Progenitor cell of endocrine pancreas (in vitro differentiated cells): ENCODE measurements at places on chromosomes 5 and 9.

DNA sequence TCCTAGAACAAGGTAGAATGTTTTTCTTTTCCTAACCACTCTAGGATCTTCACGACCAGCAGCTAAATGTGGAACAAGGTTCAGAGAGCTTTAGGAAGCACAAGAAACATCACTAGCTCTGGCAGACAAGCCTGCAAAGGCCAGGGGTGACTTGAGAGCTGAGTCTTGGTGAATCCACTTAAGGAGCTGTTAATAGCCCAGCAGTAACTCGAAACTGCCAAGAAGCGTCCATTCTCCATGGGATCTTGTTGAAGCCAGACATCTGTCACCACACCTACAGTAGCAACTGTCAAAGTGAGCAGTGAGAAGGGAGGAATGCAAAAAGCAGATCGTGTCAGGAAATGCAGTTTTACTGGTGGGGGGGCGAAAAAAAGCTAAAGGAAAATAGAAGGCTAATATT is 87.2 kb downstream of the ATPSCKMT start:
- DNase-seq: no peak

- DNase-seq: no peak
Measured at GRCh38 chr9:98300611-98301010, 45.2 kb upstream of the TBC1D2 start.

- no peak for DNase-seq
Measured at GRCh38 chr9:77021291-77021894, 1.9 kb downstream of the FOXB2 start.

GRCh38 chr5:173711466-173711865 is 95.0 kb upstream of the BOD1 start:
- no peak for DNase-seq

GRCh38 chr9:87748881-87749280 is 23.0 kb downstream of the CTSL start:
- DNase-seq: no peak

GRCh38 chr9:136411378-136411777 is 920 bp downstream of the PMPCA start:
- no peak for DNase-seq

DNA sequence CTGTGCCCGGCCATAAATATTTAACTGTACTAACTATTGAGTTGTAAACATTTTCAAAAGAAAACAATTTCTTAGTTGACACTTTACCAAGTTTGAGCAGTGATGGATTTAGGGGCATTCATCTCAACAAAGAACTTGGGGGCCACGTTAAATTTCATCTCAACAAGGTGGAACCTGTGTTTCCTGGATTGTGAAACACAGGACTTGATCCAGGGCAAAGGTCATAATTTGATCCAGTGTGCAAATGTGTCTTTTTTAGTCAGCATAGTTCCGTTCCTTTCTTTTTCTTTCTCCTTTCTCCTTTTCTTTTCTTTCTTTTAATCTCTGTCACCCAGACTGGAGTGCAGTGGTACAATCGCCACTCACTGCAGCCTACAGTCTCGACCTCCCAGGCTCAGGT is 3.1 kb downstream of the GFRA3 start:
- no peak for DNase-seq

- no peak for DNase-seq
Measured at GRCh38 chr9:117687532-117687931, 16.7 kb upstream of the TLR4 start.

- DNase-seq: no peak
Measured at GRCh38 chr5:154858972-154859871, 795 bp downstream of the CNOT8 start.

DNA sequence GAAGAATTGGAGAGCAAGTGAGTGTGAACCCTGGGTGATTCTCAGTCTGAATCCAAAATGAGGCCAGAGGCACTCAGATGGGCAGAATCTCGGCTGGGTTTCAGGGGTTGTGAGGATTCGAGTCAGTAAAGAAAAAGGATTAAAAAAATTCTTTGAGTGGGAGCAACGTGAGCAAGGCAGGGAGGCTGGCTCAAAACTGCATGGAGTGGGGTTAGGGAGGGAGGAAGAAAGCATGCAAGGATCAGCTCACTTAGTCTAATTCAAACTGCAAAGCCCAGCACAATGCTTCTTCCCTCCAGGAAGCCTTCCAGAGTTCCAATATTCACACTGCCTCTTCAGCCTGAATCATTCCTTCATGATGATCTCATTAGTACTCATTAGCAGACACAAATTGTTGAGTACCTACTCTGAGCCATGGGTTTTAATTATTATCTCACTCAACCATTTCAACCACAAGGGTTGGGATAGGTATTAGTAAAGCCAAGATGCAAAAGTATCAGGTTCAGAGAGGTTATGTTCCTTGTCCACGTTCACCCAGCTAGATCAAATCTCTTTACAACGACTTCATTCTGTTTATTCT is 95.8 kb downstream of the BRINP1 start:
- DNase-seq: no peak

GRCh38 chr9:135760465-135760864 is 58.5 kb downstream of the KCNT1 start:
- DNase-seq: no peak

DNA sequence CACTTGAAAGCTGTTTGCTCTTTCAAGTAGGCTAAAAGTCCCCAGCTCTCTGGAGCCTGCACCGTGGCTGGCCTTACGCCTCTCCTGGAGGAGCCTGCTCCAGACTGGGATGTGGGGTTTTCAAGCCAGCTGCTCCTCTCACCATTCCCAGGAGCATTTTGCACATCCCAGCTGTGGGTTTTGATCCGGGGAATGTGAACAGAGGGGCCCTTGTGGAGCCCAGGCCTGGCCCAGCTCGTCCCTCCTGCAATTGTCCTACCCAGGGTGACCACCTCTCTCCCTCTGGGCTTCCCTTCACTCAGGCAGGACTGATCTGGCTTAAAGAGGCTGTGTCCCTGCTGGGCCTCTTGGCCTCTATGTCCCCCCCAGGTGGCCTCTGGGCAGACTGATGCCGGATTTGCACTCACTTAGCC is 32.5 kb upstream of the TIFAB start:
- DNase-seq: no peak

DNA sequence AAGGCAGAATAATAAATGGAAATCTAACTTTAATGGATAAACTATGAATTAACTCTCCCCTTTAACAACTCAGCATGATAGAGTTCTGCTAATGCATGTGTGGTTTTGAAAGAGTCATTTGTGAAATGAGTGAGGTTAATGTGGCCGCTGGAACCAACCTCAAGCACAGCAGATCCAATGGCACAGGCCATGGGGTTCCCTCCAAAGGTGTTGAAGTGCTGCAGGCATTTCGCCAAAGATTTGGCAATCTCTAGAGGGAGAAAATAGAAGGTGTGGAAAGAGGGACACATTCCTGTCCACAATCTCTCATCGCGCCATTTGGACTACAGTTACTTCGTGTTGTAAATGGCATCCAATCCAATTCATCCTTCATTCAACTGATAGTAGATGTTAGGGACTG is 35.0 kb downstream of the AGXT2 start:
- DNase-seq: no peak

DNA sequence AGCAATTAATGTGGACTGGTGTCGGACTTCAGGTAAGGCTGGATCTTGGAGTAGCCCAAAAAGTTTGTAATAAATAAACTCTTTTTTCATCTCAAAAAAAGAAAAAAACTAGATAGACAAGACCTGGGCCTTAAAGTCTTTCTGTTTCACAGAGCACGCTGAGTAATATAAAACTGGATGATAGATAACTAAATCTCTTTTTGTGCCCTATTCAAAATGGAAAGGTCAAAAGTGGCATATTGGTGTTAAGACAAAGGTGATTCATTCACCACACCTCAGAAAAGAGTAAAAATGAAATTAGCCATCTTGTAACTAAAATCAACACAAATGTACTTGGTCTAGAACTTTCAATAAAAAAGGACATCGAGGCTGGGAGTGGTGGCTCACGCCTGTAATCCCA is 30.3 kb upstream of the RFK start:
- no peak for DNase-seq

- DNase-seq: no peak
Measured at GRCh38 chr9:122785269-122785668, 3.5 kb upstream of the OR5C1 start.

GRCh38 chr5:95053253-95053652 is 231.6 kb downstream of the MCTP1 start:
- no peak for DNase-seq

GRCh38 chr5:37477426-37477825 is 98.3 kb downstream of the WDR70 start:
- DNase-seq: no peak
